ENCODE measurements at places on chromosomes 5 and 9.

GRCh38 chr5:14777187-14777586 lies 94.4 kb downstream of the ANKH start:
- DNase-seq, result no peak

GRCh38 chr9:118362123-118362522 lies 657.9 kb downstream of the TLR4 start:
- DNase-seq, result peak; percentile 57

DNA sequence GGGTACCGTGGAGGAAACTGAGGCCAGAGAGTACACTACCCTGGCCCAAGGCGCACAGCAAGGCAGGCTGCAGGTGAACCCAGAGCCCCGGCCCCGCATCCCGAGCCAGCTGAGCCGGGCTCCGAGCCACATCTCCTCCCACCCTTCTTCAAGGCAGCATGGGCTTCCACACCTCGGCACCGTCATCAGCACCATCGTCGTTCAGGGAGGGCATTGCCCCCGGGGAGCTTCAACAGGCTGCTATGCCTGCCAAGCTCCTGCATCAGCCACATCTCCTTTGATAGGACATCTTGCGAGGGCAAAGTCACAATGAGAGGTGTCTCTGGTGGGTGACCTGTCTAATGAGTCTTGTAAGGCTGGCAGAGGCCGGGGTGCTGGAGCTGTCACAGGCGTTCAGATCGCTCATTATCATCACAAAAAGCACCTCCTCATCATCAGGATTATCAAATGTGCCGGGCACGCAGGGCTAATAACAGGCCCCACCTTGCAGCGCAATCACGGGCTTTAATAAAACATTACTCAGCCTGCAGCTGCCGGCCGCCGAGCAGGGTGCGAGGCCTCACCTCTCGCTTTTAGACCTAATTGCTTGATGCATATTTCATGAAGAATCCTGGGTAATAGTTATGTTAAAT lies 20.0 kb upstream of the SLC25A51 start:
- DNase-seq, result no peak

DNA sequence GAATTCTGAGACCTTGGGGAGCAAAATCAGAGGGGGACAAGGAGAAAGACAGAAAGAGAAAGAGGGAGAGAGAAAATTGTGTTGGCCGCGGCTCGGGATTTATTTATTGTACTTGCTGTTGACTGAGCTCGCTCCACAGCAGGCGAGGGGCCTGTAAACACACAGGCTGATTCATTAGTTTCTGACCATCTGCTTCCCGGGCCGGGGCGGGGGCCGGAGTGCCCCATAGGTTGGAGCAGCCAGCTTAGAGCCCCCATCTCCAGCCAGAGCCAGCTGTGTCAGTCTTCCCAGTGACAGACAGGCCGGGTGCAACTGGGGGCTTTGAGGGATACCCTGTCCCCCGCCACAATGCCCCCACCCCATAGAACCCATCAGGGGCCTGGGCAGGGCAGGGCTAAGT lies 30.9 kb downstream of the NTNG2 start:
- DNase-seq, result no peak
